RPMI7951 (cell line): ENCODE measurements at places on chromosomes 11 and 22. TPM values are rescaled to one million over a fixed set of nuclear protein-coding genes. Genes with fewer than 3 reads are reported as not detected.

DNA sequence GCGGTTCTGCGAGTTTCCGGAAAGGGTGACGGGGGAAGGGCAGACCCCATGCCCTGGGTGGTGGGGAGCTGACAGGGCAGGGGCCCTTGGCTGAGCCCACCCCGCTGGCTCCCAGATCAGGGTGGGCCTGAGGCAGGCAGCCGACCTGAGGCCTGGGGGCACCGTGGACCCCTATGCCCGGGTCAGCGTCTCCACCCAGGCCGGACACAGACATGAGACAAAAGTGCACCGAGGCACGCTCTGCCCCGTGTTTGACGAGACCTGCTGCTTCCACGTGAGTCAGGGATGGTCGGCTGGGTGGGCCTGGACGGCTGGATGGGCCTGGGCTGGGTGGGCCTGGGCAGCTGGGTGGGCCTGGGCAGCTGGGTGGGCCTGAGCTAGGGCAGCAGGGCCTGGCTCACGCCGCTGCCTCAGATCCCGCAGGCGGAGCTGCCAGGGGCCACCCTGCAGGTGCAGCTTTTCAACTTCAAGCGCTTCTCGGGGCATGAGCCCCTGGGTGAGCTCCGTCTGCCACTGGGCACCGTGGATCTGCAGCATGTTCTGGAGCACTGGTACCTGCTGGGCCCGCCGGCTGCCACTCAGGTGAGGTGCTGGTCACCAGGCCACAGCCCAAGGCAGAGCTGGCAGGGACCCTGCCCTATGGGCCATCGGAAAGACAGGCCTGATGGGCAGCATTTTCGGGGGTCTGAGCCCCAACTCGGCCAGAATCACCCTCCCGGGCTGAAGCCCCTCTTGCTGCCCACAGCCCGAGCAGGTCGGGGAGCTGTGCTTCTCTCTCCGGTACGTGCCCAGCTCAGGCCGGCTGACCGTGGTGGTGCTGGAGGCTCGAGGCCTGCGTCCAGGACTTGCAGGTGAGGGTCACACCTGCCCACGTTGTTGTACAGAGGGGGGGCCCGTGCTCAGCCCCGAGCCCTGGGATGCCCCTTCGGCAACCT, 1.5 kb downstream of the SYT8 start:
- no peak for DNase-seq

GRCh38 chr11:16917941-16918340, 96.3 kb downstream of the PLEKHA7 start:
- DNase-seq, result no peak

DNA sequence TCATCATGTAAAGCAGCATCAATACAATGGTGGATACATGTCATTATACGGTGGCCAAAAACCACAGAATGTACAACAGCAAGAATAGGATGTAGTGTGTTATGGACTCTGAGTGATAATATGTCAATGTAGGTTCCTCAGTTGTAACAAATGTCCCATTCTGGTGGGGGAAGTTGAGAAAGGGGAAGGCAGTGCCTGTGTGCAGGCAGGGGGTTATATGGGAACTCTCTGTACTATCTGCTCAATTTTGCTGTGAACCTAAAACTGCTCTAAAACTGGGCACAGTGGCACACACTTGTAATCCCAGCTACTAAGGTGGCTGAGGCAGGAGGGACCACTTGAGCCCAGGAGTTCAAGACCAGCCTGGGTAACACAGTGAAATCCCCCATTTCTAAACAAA, 5.9 kb downstream of the CHKA start:
- no peak for DNase-seq

GRCh38 chr22:35257002-35257320, 332 bp upstream of the HMGXB4 start:
- DNase-seq, result no peak

GRCh38 chr11:11320825-11321224, 32.2 kb downstream of the CSNK2A3 start:
- DNase-seq, result no peak

DNA sequence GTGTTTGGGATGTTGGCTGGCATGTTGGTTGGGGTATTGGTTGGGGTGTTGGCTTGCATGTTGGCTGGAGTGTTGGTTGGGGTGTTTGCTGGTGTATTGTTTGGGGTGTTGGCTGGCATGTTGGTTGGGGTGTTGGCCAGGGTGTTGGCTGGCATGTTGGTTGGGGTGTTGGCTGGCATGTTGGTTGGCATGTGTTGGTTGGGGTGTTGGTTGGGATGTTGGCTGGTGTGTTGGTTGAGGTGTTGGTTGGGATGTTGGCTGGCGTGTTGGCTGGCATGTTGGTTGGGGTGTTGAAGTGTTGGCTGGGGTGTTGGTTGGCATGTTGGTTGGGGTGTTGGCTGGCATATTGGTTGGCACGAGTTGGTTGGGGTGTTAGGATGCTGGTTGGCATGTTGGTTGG, 24.5 kb downstream of the OTUB1 start:
- DNase-seq, result no peak

DNA sequence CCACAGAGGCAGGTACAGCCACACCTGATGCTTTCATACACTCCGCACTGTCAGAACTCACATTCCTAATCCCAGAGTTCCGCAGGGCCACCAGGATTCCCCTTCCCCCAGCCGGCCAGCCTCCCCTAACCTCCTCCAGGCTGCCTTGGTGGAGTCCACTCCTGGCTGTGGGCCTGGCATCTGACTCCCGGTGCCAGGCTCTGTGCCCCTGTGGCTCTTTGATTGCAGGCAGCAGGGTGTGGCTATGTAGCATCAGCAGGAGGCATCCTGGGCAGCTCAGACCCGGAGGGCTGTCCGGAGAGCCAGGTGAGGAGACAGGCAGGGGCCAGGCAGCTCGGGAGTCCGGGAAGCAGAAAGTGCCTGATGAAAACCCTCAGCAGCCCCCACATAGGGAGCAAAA, 1432.9 kb downstream of the BRD1 start:
- DNase-seq, result no peak

GRCh38 chr22:50298266-50298637, 9.2 kb downstream of the PLXNB2 start:
- DNase-seq, result no peak

DNA sequence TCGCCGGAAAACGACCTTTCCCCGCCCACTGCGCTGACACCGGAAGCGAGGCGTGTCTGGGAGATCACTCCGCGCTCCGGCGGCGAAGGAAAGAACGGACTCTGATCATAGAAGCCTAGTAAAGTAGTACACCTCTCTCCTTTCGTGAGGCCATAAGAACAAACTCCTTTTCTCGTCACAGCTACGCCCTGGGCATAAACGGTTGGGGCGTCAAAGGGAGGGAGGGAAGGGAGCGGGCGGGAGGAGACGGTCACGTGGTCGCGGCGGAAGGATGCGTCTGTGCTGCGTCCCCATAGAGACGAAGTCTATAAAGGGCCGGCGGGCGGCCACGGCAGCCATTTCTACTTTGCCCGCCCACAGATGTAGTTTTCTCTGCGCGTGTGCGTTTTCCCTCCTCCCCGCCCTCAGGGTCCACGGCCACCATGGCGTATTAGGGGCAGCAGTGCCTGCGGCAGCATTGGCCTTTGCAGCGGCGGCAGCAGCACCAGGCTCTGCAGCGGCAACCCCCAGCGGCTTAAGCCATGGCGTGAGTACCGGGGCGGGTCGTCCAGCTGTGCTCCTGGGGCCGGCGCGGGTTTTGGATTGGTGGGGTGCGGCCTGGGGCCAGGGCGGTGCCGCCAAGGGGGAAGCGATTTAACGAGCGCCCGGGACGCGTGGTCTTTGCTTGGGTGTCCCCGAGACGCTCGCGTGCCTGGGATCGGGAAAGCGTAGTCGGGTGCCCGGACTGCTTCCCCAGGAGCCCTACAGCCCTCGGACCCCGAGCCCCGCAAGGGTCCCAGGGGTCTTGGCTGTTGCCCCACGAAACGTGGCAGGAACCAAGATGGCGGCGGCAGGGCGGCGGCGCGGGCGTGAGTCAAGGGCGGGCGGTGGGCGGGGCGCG, at the start of gene ATF4:
ATF4 (plus strand) TSS at position 337 of the 880 bp plus-strand sequence. CDS start 884 bp downstream, outside the sequence.
- DNase-seq, result peak; percentile 66

DNA sequence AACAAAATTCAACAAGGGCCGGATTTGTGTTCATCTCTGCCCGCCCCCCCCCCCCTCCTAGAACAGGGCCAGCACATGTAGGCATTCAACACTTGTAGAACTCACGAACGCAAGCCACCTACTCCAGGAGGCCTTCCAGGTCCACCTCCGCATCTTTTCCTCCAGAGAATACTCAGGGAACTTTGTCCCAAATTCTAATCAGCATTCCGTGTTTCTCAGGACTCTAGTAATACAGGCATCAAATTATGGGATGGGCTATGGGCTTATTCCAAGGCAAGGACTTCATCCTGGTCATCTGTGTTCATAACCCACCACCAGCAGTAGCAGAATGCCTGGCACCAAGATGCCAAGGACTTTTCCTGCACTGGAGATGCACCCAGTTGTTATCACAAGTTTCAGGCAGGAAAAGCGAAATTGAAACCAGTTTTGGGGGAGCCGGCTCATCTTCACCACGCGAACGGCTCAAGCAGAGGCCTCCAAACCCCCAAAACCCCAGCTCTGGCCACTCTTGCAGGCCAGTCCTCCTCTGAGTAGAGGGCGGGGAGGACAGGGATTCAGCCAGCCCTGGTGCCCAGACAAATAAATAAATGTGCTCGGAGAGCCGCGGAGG, 462 bp downstream of the UBE2L6 start:
- DNase-seq, result no peak

The DPAGT1 gene
- 41.6 and 44.0 TPM in 2 replicates for total RNA-seq

The CABP7 gene
- not detected in 2 replicates for total RNA-seq
